Stimulated activated CD4-positive, alpha-beta T cell treated with anti-CD3 and anti-CD28 coated beads, Interleukin-4, amount 100 ng/mL, for 1 hour (primary cell): ENCODE measurements at places on chromosomes 6 and 20.

DNA sequence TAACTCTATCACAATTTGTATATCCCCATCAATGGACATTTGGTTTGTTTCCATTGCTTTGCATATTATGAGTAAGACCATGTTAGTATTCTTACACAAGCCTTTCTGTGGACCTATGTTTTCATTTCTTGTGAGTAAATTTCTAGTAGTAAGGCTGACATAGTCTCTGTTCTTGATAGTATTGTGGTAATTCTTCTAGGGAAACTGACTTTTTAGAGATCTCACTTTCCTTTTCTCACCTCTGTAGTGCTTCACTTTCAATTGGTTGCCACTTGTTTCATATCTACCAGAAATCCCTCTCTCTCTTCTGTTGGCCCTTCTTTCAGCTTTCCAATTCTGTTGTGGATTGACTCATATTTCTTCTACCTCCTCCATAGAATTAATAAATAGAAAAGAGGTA, 8.5 kb downstream of the ISM1 start:
- DNase-seq = no peak

DNA sequence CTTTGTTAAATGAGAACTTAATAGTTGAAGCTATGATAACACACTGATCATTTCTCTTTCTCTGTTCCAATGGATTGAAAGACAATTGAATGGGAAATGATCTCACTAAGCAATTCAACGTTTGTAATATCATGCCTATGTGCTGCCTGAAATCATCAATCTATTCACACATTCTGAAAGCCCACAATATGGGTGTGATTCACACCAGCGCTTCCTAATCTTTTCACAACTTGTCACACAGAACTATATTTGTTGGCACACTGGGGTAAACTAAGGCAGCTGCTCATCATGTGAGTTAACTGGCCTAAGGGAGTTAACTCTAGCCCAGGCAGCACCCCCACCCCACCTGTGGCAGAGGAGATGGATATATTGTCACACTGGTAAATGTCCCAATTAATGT, 37.1 kb upstream of the UTRN start:
- DNase-seq = no peak

DNA sequence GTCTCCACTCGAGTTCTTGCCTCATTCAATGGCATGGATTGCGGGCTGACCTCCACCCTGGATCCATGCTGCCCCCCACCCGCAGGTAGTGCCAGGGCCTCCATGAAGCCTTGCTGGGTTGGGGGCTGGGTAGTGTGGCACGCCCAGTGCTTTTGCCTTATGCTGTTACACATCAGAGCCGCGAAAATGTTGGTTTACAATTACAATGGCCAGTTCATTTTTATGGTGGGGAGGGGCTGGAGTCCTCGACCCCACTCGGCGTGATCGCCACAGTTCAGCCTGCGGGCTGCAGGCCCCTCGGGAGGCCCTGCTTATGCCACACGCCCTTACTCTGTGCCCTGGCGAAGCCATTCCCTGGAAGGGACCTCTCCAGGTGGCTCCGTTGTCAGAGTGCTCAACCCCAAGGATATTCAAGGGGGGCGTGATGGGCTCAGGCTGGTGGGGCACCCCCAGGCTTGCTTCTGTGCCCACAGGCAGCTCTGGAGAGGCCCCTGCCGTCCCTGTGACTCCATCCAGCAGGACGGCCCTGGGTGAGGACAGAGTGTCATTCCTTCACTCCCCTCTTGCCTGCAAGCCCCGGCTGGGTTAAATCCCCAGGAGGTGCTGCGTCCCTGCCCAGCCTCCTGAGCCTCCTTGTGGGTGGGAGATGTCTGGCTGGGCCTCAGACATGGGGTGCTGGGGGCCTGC, 14.8 kb downstream of the ITPA start:
- no peak for DNase-seq

DNA sequence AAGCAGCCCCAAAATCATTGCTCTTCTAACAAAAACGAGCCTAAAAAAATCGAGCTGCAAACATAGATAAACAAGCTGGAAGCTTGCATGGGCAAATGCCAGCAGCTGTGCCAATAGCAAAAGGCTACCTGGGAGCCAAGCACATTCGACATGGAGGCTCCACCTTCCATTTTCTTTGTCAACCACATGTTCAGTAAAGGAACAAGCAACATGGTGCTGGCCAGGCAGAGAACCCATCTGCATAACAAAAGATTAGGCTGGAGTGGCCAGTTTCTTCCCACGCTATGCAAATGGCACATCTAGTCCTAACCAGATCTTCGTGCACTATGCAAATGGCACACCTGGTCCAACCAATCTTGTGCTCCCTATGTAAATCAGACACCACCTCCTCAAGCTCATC, 110.5 kb downstream of the KIF16B start:
- no peak for DNase-seq
